B cell (primary cell): ENCODE measurements at places on chromosomes 2 and 18. TPM values are rescaled to one million over a fixed set of nuclear protein-coding genes. Genes with fewer than 3 reads are reported as not detected.
A peak's percentile ranks its signal among the peaks of the same experiment; 100 is the strongest.

DNA sequence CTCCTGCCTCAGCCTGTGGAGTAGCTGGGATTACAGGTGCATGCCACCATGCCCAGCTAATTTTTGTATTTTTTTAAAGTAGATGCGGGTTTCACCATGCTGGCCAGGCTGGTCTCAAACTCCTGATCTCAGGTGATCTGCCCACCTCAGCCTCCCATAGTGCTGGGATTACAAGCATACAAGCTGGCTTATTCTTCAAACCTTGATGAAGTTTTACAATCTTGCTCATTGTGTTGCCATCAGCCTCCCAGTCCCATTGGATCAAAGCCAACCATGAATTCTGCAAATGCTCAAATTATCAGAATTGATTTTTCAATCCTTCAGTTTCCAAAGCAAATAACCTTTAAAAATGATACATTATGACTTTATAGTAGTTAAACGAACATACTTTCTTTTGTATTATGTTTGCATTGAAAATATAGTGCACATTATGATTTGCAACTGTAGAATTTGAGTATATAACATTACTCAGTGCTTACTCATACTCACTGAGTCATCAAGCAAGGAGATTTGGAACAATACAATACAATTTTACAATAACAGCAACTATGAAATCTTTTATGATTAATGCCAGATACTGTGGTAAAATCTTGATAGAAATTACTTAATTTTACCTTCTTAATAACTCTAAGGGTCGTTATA is 1491.9 kb upstream of the CELF4 start:
- no peak for DNase-seq

DNA sequence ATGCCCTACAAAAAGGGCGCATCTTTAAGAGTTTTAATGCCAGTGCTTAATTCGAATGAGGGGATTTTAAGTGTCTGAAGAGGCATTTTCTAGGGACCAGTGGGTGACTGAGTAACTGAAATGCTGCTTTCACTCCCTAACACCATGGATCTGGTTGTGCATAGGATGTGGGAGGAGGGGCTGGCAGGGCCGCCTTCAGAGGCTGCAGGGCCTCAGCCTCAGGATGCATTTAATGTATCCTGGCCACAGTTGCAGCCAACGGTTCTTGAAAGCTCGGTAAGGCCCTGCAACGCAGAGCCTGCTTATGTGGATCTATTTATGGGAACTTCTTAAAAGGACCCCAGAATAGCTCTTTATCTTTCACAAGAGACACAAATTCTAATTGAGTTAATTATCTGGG is 25.8 kb upstream of the IL18RAP start:
- DNase-seq: no peak

Gene IMMT
- 63.5 and 66.0 TPM in 2 replicates for total RNA-seq

DNA sequence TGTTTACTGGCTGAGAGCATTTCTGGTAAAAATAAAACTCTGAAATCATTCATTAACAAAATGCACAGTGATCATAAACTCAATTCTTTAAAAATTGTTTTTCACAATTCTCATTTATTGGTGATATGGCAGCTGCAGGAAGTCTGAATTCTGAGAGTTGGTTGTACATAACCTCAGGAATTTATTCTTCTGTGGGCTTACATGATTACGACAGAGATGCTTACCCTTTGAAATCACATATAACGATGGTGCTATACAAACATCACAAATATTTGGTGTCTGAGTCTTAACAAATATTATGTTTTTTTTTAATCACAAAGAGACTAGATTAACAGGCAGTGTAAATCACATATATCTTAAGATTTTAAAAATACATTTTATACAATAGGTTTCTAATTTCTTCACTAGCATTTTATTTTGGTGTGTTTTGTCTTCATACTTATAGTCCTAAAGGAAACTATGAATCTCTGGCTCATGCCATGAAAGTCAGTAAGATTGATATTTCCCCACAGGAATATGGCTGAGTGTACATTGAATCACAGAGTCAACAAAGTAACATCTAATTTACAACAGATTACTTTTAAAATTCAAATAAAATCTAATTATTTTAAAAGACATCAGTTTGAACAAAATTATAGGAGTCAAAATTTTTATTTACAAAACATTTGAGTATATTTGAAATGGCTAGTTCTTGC is 318.8 kb upstream of the THUMPD2 start:
- no peak for DNase-seq

DNA sequence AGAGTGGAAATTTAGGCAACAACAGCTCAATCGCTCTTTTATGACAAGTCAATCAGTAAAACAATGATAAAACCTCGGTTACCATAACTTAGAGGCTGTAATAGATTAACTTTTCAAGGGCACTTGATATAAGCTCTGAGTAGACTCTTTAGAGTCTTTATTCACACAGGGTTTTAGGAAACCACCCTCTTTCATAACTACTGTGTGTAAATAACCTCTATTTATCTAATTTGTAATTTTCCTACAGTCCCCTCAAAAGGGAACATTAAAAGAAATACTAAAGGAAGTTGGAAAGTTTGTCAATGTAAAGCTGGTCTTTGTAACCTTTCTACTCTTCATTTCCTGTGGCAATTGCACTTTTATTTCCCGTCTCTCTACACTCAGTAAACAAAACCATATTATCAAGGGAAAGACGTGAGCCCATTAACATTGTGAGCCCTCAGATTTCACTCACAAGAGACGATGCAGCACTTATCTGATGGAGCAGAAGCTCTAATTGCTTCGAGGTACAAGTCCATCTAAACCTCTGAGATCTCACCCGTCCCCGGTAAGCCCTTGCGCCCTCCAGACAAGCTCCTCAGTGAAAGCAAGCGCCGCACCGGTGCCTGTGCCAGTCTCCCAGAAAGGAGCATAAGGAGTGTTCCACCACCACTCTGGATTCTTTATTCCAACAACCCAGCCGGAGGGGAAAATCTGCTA is 1.1 kb upstream of the HOXD1 start:
- peak; percentile 14 for DNase-seq

DNA sequence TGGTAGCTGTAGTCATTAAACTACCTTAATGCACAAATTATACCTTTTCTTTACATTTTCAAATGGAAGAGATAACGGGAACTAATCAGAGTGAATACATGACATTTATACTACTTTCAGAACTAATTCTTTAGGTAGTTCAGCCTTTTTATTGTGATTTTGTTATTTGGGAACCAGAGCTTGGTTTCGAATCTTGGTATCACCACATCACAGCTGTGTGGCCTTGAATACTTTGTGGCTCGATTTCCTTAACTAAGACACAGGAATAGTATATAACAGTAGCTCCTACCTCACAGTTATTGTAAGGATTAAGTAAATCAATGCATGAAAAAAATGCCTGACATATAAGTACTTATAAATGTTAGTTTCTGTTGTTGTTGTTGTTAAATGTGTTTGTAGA is 240.0 kb downstream of the WDR7 start:
- DNase-seq: no peak

- no peak for DNase-seq
Observed at GRCh38 chr2:124289615-124290014, 264.5 kb downstream of the CNTNAP5 start.

Gene PSMA8
- total RNA-seq: 0.91 and 1.0 TPM in 2 replicates

Gene SLC4A5
- total RNA-seq: 9.7 and 12.3 TPM in 2 replicates

GRCh38 chr2:1169291-1169949 is 218.8 kb downstream of the SNTG2 start:
- DNase-seq: no peak

- DNase-seq: no peak
Observed at GRCh38 chr2:100906679-100907078, 86.7 kb downstream of the NPAS2 start.

GRCh38 chr18:74478880-74479279 is 17.3 kb upstream of the CNDP2 start:
- DNase-seq: no peak

DNA sequence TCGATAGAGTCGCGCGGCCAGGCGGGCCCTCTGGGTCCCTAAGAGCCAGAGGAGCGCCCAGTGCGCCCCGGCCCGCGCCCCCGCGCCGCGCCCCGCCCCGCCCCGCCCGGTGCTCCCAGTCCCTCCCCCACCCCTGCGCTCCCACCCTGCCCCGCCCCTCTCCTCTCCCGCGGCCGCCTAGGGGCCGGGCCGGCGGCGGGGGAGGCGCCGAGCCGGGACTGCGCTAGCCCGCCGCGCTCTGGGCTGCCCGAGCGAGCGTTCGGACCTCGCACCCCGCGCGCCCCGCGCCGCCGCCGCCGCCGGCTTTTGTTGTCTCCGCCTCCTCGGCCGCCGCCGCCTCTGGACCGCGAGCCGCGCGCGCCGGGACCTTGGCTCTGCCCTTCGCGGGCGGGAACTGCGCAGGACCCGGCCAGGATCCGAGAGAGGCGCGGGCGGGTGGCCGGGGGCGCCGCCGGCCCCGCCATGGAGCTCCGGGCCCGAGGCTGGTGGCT is at the start of gene GPC1:
Gene GPC1, plus strand, starts transcription at position 207 of the 491 bp plus-strand sequence. Its CDS starts 256 bp downstream, at position 463.
- no peak for DNase-seq

GRCh38 chr2:208488686-208489564 is 82.3 kb downstream of the PTH2R start:
- no peak for DNase-seq

- no peak for DNase-seq
Observed at GRCh38 chr2:204452464-204453023, 92.7 kb upstream of the PARD3B start.

- no peak for DNase-seq
Observed at GRCh38 chr2:204665207-204665606, 119.9 kb downstream of the PARD3B start.
